ENCODE measurements at places on chromosomes 1 and 21.

DNA sequence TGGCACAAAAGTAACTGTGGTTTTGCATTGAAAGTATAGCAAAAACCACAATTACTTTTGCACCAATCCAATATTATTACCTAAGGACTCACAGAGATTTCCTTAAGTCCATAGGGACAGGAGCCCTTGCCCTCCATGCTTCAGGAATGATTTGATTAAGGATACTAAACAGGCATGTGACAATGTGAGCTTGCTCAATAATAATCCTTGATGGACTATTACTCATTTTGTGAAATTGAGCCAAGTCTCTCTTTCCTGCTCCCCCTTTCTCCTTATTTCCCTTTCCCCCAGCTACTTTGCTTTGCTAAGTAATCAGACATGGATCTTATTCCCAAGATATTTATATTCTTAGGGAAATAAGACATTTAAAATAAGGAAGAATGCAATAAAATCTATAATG, 21.6 kb upstream of the RGL1 start:
- DNase-seq, result no peak

DNA sequence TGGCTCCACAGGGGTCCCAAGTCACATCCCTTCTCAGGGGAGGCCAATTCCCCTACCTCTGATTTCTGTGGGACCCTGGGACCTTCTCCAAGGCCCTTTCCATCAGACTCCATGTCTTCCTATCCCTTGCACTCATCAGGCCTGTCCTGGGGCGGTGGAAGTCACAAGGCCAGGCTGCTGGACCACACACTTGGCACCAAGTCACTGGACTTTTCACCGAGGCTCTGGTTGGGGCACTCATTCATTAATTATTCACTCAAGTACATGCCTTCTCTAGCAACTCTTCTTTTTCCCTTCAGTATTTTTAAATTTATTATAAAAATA, 11.2 kb upstream of the FOXO6 start:
- no peak for DNase-seq

DNA sequence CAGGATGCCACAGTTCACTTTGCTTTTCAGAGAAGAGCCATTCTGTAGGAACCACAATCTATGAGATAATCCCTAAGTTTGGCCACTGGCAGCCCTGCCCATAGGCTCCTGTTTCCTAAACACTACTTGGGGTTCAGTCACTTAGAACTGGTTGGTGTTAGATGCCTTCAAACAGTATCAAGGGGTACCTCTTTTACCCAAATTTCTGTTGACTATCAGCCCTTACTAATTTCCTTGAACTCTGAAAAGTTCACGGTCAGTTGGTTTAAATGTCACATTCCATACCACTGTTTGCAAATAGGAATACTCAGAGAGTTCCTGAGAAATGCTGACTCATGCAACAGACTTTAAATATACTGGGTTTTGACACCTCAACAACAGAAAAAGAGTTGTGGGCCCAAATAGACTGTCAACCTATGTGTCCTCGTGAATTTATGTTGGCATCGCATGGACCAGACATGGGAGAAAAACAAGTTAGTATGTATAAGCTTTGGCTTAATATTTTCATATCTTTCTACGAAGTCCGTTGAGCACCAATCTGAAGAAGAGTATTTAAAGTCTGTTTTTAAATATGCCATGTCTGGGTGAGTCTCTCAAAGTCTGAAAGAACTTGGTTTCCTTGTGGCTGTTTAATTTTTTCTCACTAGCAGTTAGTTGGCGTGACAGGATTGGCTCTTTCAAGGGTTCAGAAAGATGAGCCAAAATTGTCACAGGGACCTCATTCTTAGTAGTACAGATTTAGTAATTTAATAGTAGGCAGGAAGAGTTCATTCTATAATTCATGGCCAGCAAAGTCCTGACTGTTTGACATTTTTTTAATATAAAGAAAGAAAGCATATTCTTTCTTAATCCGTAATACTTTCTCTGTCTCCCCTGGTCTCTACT, 56.5 kb upstream of the ZNF326 start:
- no peak for DNase-seq

DNA sequence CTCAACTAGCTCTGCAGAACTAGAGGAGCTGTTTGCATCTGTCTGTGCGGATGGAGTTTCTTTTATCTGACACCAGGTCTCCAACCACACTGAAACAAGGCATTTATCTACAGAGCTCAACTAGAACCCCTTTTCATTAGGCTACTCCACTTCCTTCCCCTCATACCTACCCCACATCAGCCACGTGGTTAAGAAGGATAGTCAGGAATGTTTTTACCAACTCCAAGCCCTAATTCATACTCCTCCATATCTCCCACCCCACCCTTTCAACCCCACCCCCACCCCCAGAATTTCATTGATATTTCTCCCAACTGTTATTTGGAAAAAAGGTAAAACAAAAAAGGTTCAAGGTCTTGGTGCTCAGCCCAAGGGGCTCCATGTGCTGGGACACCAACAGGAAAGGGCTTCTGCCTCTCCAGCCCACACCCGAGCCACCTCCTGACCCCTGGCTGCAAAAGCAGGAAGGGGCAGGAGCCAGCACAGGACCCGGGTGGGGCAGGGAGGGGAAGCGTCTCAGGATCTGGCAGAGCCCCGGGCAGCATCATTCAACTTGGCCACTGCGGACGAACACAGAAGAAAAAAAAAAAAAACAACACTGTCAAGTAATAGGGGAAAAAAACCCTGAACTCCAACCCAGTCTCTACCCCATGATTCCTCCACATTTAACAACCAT, 7.0 kb downstream of the ENSA start:
- DNase-seq, result no peak

- DNase-seq, result no peak
These were observed 50.1 kb upstream of the RGS21 start for GRCh38 chr1:192266645-192267044.

DNA sequence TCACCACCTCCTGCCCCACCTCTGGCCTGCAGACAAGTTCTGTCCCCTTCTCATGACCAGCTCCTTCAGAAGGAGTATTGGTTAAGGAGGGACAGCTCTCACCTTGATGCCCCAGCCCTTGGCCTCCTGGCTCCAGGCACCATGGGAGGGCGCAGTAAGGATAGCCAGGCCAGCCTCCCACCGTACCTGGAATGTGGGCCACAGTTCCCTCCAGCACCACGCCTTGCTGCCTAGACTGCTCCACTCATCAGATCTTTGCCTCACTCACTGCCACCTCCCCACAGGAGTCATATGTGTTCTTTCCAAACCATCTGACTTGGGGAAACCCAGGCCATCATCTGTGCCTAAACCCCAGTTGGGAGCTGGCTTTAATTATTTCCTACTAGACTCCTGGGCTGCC, 97.0 kb downstream of the CCDC185 start:
- no peak for DNase-seq

DNA sequence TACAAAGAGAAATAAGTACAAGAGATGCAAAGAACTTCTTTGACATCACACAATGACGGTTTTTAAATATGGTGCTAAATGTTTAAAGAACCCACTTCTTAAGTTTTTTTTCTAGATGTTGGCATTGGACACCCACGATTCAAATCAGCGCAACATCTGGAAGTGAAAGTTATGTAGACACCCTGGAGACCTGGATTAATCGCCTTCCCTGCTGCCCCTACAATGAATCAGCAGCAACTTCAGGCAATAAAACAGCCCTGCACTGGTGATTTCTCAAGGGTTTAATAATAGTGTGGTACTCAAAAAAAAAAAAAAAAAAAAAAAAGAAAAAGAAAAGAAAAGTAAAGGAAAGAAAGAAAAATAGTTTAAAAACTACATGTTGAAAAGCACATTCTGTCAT, 248.3 kb downstream of the NUF2 start:
- DNase-seq, result no peak

- DNase-seq, result no peak
These were observed 87.5 kb upstream of the RUNX3 start for GRCh38 chr1:25017436-25018109.

DNA sequence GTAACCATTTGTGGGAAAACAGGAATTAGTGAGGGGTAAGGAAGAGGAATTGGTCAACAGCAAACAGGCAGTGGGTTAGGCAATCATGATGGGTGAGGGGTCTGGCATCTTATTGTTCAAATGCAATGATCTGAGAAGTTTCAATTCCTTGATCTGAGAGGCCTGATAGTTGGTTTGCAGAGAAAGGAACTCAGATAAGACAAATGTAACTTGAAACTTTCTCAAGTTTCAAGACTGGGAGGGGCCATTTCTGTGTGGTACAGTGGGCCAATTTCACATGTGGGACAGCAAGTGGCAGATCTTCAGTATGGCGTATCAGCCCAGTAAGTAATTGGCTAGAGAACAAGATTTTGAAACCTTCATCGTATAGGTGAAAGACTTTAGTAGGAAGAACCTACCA, 102.5 kb downstream of the XPR1 start:
- DNase-seq, result no peak

GRCh38 chr1:236343246-236343870, 50.7 kb upstream of the EDARADD start:
- no peak for DNase-seq

DNA sequence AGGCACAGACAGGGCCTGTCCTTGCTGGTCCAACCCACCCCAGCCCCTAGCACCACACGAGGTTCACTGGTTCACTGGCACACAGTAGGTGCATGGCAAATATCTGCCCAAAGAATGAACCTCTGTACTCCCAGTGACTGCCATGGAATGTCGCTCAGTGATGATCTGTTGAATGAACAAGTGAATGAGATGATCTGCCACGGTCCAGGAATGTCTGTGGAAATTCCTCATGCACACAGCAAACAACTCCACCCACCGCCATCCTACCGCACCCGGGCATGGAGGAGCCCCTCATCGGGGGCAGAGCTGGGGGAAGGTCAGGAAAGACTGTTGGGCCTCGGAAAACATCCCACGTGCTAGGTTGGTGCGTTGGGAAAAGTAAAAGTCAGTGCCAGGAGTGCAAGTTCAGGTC, 1.7 kb downstream of the HSPG2 start:
- DNase-seq, result no peak

- no peak for DNase-seq
These were observed 68.8 kb upstream of the WDR26 start for GRCh38 chr1:224503161-224504118.

GRCh38 chr1:100942304-100943046, 46.6 kb downstream of the SLC30A7 start:
- DNase-seq, result no peak

- DNase-seq, result no peak
These were observed 243.0 kb upstream of the LYPLAL1 start for GRCh38 chr1:218930472-218931241.

DNA sequence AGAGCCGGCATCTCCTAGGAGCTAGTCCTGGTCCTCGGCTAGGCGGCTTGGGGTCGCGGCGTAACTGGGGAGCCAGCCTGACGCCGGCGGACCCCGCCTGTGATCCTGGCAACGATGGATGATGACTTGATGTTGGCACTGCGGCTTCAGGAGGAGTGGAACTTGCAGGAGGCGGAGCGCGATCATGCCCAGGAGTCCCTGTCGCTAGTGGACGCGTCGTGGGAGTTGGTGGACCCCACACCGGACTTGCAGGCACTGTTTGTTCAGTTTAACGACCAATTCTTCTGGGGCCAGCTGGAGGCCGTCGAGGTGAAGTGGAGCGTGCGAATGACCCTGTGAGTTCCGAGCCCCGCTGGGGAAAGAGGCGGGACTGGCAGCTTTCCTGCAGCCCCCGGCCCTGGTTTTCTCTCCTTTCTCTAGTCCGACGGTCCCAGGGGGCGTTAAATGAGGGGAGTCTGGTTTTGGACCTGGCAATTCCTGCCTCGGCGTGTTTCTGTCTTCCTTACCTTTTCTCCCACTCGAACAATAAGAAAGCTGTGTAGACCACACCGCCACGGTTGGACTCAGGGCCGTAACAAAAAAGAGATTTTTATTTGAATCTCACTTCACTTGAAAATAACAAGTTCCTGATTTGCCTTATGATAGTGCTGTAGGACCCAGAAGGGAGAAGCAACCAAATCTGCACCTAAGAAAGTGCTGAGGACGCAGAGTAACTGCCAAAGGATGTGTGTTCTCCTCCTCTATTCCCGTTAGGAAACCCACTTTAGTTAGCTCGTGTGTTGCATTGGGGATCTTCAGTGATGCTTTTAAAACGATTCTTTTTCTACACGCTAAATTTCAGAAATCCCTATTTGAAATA, at the start of gene SPRTN:
TSS of gene SPRTN (plus strand) at position 24 of the 859 bp plus-strand sequence. CDS start at position 115, 91 bp downstream.
- DNase-seq, result no peak

- no peak for DNase-seq
These were observed 375.6 kb upstream of the PRMT6 start for GRCh38 chr1:106680776-106681344.

DNA sequence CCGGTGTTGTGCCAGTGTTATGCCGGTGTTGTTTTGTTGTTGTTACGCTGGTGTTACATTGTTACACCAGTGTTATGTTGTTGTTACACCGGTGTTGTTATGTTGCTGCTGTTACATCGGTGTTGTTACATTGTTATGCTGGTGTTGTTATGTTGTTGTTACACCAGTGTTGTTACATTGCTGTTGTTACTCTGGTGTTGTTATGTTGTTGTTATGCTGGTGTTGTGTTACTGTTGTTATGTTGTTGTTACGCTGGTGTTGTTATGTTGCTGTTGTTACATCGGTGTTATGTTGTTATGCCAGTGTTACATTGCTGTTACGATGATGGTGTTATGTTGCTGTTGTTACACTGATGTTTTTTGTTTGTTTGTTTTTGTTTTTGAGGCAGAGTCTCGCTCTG, 24.1 kb downstream of the H6PD start:
- no peak for DNase-seq

DNA sequence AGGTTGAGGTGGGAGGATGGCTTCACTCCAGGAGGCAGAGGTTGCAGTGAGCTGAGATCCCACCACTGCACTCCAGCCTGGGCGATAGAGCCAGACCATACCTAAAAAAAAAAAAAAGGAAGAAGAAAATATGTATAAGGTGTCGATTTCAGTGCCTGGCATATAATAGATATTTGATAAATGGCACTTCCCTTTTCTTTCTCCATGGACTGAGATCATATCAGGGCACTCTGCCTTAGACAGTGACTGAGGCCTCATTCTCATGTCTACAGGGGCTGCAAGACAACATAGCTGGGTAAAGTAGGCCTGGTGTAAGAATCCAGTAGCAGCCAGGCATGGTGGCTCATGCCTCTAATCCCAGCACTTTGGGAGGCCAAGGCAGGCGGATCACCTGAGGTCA, 21.2 kb downstream of the PCAT6 start:
- no peak for DNase-seq

GRCh38 chr1:234980645-234981396, 147.8 kb downstream of the TOMM20 start:
- peak; percentile 59 for DNase-seq

GRCh38 chr21:41873005-41873404, 6.1 kb downstream of the PRDM15 start:
- no peak for DNase-seq

- no peak for DNase-seq
These were observed 193.3 kb upstream of the SNX7 start for GRCh38 chr1:98468111-98468717.

DNA sequence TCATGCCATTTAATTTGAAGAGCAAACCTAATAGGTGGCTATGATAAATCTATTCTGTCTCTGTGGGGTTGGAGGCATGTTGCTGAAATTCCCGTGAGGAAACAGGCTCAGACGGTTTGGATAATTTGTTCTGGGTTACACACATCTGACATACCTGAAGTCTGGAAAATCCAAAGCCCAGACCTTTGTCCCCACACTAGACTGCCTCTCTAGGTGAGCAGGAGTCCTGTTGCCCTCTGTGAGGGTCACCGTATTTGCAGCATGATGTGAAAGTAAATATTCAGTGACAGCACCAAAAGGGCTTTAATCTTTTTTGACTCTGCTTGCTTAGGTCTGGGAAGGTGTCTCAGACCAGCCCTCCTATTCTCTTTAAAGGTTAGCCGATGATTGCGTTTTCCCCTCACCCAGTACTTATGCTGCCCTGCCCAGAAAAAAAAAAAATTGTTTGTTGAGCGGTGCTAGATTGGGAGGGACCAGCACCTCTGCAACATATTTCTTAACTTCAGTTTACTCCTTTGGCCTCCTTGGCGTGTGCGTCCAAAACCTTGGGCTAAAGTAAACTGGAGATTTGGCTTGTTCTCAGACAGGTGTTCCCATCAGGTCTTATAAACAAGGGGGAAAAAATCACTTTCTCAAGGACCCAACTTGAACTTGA, 67.0 kb downstream of the CACHD1 start:
- no peak for DNase-seq
